Kidney tubule cell (primary cell): ENCODE measurements at places on chromosomes 2 and 18.

- DNase-seq: no peak
Measured at GRCh38 chr2:37663390-37663789, 8.1 kb downstream of the CDC42EP3 start.

GRCh38 chr2:168945508-168945907, 44.4 kb downstream of the G6PC2 start:
- DNase-seq: no peak

- no peak for DNase-seq
Measured at GRCh38 chr2:61978522-61978921, 73.0 kb downstream of the COMMD1 start.

- no peak for DNase-seq
Measured at GRCh38 chr2:13504808-13505207, 788.1 kb downstream of the TRIB2 start.

- DNase-seq: no peak
Measured at GRCh38 chr18:48065601-48065995, 135.1 kb upstream of the SMAD2 start.

DNA sequence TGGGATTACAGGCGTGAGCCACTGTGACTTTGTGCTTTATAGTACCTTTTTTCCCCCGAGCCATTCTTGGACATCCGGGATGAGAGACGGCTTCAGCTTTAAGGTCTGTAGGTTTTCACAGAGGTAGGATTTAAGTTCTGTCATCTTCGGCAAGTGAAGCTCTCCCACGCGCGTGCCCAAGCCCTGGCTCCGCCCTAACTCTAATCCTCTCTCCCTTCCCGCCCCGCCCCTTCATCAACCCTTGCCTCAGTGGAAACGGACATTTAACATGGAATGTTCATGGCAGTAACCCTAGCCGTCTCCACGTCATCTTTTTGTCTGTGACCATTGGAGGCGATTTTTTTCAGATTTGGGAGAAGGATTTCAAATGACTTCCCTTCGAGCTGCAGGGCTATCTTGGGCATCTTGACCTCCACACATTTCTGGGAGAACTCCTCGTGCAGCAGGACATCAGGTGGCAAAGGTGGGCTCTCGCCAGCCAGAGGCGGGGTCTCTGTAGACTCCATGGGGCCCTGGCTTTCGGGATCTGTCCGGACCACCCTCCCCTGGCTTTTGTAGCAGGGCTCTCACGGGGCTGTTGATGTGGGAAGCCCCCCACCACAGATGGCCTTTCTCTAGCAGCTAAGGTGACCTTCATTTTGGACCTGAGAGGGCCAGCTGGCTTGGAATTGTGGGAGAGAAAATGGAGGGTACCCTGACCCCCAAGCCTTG, 6.8 kb downstream of the COLEC11 start:
- DNase-seq: no peak

- DNase-seq: peak; percentile 63
Measured at GRCh38 chr2:66573416-66573815, 138.5 kb downstream of the MEIS1 start.

- no peak for DNase-seq
Measured at GRCh38 chr2:38632980-38633379, 30.3 kb upstream of the HNRNPLL start.

- no peak for DNase-seq
Measured at GRCh38 chr2:241052677-241053360, 49.3 kb downstream of the MTERF4 start.

DNA sequence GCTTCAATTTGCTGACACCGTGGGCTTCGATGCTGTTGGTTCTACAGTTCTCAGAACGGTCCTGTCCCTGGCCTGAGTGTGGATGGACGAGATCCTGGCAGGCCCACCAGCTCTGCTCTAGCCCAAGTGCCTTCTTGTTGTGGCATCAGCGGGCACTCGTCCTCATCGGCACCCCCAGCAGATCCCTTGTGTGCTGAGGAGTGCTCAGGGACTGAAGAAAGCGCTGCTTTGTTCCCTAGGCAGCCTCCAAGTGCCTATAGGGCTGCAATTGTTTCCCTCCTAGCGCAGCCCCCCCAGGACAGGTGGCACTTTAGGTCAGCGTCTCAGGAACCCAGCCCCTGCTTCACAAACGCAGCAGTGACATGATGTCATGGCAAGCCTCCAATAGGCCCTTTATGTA, 217.7 kb downstream of the AGAP1 start:
- no peak for DNase-seq

DNA sequence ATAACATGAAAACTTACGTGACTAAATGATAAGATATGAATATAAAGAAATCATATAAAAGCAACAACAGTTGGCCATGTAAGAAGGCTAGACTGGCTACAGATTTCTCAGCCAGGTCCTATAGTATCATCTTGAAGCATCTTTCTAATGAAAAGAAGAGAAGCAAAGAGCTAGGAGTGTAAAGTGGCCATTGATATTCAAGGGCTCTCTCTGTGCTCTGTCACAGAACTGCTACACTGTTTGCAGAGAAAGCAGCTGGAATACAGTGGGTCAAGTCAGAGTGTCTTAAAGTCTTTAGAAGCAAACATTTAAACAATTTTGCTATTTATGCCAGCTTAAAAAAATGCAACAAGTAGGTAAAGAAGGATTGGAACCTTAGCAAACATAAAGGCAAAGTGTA, 118.8 kb downstream of the SCN9A start:
- DNase-seq: no peak

- DNase-seq: no peak
Measured at GRCh38 chr2:205293559-205293958, 388.7 kb upstream of the NRP2 start.

DNA sequence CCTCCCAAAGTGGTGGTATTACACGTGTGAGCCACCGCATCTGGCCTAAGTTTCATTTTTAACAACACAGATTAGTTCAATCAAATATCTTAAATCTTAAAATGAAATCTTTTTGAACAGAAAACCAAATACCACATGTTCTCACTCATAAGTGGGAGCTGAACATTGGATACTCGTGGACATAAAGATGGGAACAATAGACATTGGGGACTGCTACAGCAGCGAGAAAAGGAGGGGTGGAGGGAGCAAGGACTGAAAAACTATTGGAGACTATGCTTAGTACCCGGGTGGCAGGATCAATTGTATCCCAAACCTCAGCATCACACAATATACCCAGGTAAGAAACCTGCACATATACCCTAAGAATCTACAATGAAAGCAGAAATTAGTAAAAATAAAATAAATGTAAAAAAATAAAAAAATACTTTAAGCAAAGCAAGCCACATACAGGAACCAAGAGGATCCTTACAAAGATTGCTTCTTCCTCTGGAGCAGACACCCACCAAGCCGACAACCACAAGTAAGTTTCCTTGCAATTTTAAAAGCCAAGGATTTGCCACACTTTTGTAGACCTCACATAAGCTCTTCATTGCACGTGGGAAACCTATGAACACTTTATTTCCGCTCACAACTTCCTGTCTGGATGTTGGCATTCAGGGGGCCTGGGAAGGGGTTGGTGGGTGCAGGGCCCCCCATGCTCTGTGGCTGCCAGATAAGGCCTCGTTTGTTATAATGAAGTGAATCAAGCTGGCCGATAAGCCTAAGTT, 147.9 kb downstream of the MYCN start:
- no peak for DNase-seq

- DNase-seq: no peak
Measured at GRCh38 chr2:42009657-42010580, 37.9 kb upstream of the PKDCC start.

GRCh38 chr2:5995832-5996231, 303.6 kb downstream of the SOX11 start:
- peak; percentile 32 for DNase-seq
